Activated CD4-positive, alpha-beta T cell treated with anti-CD3 and anti-CD28 coated beads, Interleukin-2, amount 10 ng/mL, durations not matched to agents 24 days and 14 days (primary cell): ENCODE measurements at places on chromosomes 7 and 10. TPM values are rescaled to one million over a fixed set of nuclear protein-coding genes. Genes with fewer than 3 reads are reported as not detected.

STOX1 gene
- 0.76 and 0.82 TPM in 2 replicates for total RNA-seq

MCM10 gene
- total RNA-seq, result 107 and 112 TPM in 2 replicates

COBL gene
- total RNA-seq, result not detected in 2 replicates

GNB2 gene
- 205 and 211 TPM in 2 replicates for total RNA-seq

CCL24 gene
- not detected in 2 replicates for total RNA-seq

NKX2-3 gene
- not detected in 2 replicates for total RNA-seq

UNCX gene
- total RNA-seq, result not detected in 2 replicates

CYCS gene
- 280 and 290 TPM in 2 replicates for total RNA-seq

UCN3 gene
- total RNA-seq, result not detected in 2 replicates

GBX1 gene
- not detected in 2 replicates for total RNA-seq

IKZF1 gene
- 282 and 292 TPM in 2 replicates for total RNA-seq

OR6B1 gene
- not detected in 2 replicates for total RNA-seq

DPP6 gene
- not detected in 2 replicates for total RNA-seq

MPP7 gene
- total RNA-seq, result 0.43 and 0.54 TPM in 2 replicates

CYP3A4 gene
- not detected in 2 replicates for total RNA-seq

ANLN gene
- 35.6 and 35.9 TPM in 2 replicates for total RNA-seq

RET gene
- total RNA-seq, result 0.12 and 0.62 TPM in 2 replicates

AGAP9 gene
- total RNA-seq, result 8.6 and 9.8 TPM in 2 replicates

C1GALT1 gene
- 37.2 and 39.3 TPM in 2 replicates for total RNA-seq
